ENCODE measurements at places on chromosomes 16 and 17.

DNA sequence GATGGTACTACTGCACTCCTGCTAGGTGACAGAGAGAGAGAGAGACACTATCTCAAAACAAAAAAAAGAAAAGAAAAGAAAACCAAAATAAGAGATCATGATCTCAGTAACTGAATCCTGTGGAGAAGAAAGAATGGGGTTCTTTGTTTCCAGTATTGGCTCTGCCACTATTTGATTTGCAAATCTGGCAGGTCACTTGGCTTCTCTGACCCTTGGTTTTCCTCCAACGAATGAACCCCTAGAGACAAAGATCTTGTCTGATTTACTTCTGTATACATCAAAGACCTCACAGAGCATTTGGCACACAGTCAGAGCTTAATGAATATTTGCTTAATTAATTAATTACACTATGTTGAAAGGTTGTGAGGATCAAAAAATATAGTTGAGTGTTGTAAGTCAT, 47.9 kb upstream of the NLK start:
- no peak overlapping the region for H3K4me3 ChIP-seq
- H3K27me3 ChIP-seq = no peaks in the 10 kb centered on the region
- peaks cover 10% of the 10 kb centered on the region for H3K4me1 ChIP-seq

- no peak overlapping the region for H3K4me3 ChIP-seq
- no peak overlapping the region for H3K27ac ChIP-seq
- peaks cover 4% of the 10 kb centered on the region for H3K27me3 ChIP-seq
- H3K36me3 ChIP-seq = peaks cover 12% of the 10 kb centered on the region
- DNase-seq = no peak
- peaks cover 7% of the 10 kb centered on the region for H3K4me1 ChIP-seq
Observed at GRCh38 chr17:39173526-39174274, 7.7 kb upstream of the ARL5C start.

GRCh38 chr17:73098919-73099318, 6.4 kb upstream of the SLC39A11 start:
- no peak overlapping the region for H3K27ac ChIP-seq
- no peaks in the 10 kb centered on the region for H3K36me3 ChIP-seq
- DNase-seq = no peak
- peaks cover 30% of the 10 kb centered on the region for H3K27me3 ChIP-seq

DNA sequence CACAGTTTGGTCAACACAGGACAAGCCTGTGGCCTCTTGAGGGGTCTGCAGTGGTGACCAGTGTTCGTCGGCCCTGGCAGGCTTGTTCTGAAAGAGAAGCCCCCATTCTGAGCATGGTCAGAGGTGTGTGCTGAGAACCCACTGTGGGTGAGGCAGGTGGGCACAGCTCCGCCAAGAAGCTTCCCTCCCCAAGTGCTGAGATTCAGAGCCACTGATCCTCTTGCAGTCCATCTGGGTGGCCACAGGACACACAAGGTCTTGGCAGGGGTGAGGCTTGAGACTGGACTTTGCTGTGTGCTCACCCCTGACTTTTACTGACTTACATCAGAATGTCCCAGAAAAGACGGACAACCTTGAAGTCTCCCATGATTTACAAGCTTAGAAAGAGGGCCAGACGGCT, 18.7 kb downstream of the MPRIP start:
- DNase-seq = no peak
- H3K4me1 ChIP-seq = peaks cover 99% of the 10 kb centered on the region
- H3K36me3 ChIP-seq = peaks cover 4% of the 10 kb centered on the region
- H3K27ac ChIP-seq = peak overlapping the region; percentile 46
- no peaks in the 10 kb centered on the region for H3K27me3 ChIP-seq

DNA sequence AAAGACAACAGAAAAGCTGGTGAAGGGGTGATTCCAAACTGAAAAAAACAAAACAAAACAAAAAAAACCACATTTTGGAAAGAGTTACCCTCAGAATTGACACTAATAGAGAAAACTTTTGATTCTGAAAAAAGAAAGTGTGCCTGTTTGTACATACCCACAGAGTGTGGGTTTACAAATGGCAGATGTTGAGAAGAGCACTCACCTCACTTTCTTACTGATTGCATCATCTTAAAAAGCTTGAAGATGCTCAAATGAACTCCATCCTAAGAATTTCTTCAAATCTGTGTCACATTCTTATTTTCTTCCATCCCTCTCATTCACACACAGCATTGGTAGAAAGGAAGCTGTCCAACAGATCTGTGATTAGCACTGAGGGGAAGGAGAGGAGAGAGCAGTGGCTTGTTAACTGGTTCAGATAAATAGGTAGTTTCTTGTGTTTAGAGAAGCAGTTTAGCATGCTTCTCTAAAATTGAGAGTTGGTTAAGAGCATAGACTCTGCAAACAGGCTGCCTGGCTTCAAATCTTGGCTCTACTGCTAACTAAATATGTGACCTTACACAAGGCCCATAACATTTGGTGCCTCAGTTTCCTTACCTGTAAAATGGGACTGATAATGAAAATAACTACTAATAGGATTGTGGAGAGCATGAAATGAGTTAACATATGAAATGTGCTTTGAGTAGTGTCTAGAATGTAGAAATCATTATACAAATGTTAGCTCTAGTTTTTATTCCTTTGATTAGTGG, 6.9 kb downstream of the GNAO1 start:
- DNase-seq = no peak
- peaks cover 12% of the 10 kb centered on the region for H3K27me3 ChIP-seq
- peaks cover 46% of the 10 kb centered on the region for H3K4me1 ChIP-seq
- H3K4me3 ChIP-seq = no peak overlapping the region

DNA sequence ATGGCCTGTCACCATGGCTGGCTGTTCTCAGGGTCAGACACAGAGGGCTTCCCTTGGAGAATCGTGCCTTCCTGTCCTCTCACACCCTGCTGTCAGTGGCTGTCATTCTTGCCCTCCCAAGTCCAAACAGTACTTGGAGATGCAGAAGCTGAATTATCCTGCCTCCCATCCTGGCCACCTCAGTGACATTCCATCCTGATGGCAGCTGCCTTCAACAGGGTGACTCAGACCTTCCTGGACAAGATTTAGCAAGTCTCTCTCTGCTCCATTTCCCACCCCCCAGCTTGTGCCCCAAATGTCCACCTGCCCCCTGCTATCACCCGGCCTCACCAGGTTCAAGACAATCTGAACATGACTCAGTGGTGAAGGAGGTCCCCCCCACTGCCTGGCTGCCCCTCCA, 4.8 kb upstream of the KRT36 start:
- no peak overlapping the region for H3K4me3 ChIP-seq
- DNase-seq = no peak
- no peak overlapping the region for H3K27ac ChIP-seq
- H3K36me3 ChIP-seq = no peaks in the 10 kb centered on the region
- H3K27me3 ChIP-seq = peaks cover 60% of the 10 kb centered on the region
- H3K4me1 ChIP-seq = no peaks in the 10 kb centered on the region

DNA sequence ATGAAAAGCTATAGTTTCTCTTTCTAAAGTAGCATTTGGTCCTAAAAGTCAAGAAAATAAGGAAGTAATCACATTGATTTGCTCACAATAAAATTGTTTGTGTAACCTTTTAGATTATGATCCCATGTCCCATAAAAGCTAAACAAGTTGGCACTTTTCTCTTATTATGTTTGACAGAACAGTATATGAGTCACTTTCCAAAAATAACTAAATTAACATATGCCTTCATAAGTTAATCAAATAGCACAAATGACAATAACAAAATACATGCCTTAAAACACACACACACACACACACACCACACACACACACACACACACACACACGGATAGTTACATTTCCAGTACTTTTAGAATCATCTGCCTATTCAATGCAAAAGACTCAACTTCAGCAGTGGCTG, 2.8 kb downstream of the MED13 start:
- no peak for DNase-seq
- H3K36me3 ChIP-seq = peaks cover 24% of the 10 kb centered on the region
- H3K27ac ChIP-seq = peak overlapping the region; percentile 97
- H3K4me3 ChIP-seq = peak overlapping the region; percentile 96

GRCh38 chr17:58818654-58819053, 63.0 kb downstream of the PPM1E start:
- no peak overlapping the region for H3K4me3 ChIP-seq
- no peak overlapping the region for H3K27ac ChIP-seq
- DNase-seq = no peak
- no peaks in the 10 kb centered on the region for H3K36me3 ChIP-seq

GRCh38 chr16:23365602-23366240, 63.6 kb downstream of the SCNN1B start:
- DNase-seq = no peak
- H3K4me1 ChIP-seq = peaks cover 21% of the 10 kb centered on the region
- no peaks in the 10 kb centered on the region for H3K36me3 ChIP-seq
- peaks cover 16% of the 10 kb centered on the region for H3K27me3 ChIP-seq
- peak overlapping the region; percentile 34 for H3K27ac ChIP-seq

- no peaks in the 10 kb centered on the region for H3K27me3 ChIP-seq
- peak overlapping the region; percentile 38 for H3K27ac ChIP-seq
- no peak overlapping the region for H3K4me3 ChIP-seq
- peaks cover 27% of the 10 kb centered on the region for H3K4me1 ChIP-seq
Observed at GRCh38 chr17:47660064-47660492, 10.4 kb downstream of the KPNB1 start.

DNA sequence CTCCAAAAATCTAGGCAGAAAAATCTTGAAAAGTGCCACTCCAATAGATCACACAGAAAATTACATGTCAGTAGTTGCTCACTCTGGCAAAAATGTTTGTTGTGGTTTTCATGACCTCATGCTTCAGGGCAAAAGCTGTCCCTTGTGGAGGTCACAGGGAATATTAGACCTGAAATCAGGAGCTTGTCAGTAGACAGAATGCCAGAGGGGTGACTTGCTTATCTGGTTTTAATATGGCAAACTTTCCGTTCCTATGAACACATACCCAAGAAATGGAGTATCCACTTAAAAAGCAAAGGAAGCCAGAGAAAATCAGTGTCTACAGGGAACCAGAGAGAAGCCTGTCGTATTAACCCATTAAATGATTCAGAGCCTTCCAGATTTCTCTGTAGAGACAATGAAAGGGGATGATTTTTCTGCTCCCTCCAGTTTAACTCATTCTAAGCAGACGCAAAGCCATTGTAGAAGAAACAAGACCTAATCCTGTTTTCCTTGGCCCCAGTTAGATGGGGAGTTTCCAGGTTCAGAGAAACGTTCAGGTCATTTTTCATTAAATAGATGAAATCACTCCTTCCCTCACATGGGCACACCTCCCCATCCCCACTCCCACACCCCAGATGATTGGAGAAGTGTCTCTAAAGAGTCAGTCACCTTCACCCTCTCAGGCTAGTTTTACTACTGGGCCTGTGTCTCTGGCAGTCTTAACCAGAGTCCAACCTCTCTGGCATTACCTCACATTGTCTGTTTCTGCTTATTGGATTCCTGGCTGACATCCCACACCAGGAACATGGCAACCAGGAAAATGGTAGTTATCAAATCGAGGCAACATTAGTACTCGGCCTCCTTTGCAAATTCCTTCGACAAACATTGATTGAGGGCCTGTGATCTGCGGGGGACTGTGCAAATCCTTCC, 6.0 kb downstream of the SOX9 start:
- peaks cover 43% of the 10 kb centered on the region for H3K27me3 ChIP-seq
- peaks cover 10% of the 10 kb centered on the region for H3K36me3 ChIP-seq
- H3K27ac ChIP-seq = peak overlapping the region; percentile 85
- peaks cover 53% of the 10 kb centered on the region for H3K4me1 ChIP-seq
- DNase-seq = no peak

GRCh38 chr17:61619493-61619892, 28.5 kb upstream of the NACA2 start:
- no peaks in the 10 kb centered on the region for H3K4me1 ChIP-seq
- DNase-seq = no peak
- peaks cover 5% of the 10 kb centered on the region for H3K27me3 ChIP-seq
- H3K36me3 ChIP-seq = no peaks in the 10 kb centered on the region
- H3K27ac ChIP-seq = no peak overlapping the region
- H3K4me3 ChIP-seq = no peak overlapping the region
